ENCODE measurements at places on chromosomes 4 and X.

- no peaks in the 10 kb centered on the region for H3K36me3 ChIP-seq
- no peak overlapping the region for H3K27ac ChIP-seq
- no peak for DNase-seq
- no peak overlapping the region for H3K4me3 ChIP-seq
- H3K4me1 ChIP-seq, result no peaks in the 10 kb centered on the region
Measured at GRCh38 chr4:143372093-143372915, 35.6 kb downstream of the GAB1 start.

DNA sequence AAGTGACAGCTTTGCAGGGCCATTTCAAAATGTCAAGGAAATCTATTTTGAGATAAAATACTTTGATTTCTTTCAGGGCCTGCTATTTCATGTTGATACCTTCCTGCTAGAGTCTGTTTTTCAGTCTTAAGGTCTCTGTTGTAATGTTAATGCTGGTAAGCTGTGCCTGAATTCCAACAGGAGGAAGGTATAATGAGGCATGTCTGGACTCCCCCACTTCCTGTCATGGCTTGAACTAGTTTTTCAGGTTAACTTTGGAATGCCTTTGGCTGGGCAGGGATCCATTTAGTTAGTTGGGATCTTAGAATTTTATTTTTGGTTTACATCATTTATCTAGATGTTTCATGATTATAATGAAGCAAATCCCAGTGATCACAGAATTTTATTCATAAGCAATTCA, 279.0 kb downstream of the CFAP47 start:
- no peak for DNase-seq
- no peaks in the 10 kb centered on the region for H3K27me3 ChIP-seq
- H3K27ac ChIP-seq, result no peak overlapping the region
- no peaks in the 10 kb centered on the region for H3K4me1 ChIP-seq
- H3K36me3 ChIP-seq, result no peaks in the 10 kb centered on the region

GRCh38 chrX:8714164-8714563, 17.8 kb downstream of the ANOS1 start:
- no peak overlapping the region for H3K27ac ChIP-seq
- H3K4me1 ChIP-seq, result no peaks in the 10 kb centered on the region
- no peak overlapping the region for H3K4me3 ChIP-seq
- H3K36me3 ChIP-seq, result no peaks in the 10 kb centered on the region

DNA sequence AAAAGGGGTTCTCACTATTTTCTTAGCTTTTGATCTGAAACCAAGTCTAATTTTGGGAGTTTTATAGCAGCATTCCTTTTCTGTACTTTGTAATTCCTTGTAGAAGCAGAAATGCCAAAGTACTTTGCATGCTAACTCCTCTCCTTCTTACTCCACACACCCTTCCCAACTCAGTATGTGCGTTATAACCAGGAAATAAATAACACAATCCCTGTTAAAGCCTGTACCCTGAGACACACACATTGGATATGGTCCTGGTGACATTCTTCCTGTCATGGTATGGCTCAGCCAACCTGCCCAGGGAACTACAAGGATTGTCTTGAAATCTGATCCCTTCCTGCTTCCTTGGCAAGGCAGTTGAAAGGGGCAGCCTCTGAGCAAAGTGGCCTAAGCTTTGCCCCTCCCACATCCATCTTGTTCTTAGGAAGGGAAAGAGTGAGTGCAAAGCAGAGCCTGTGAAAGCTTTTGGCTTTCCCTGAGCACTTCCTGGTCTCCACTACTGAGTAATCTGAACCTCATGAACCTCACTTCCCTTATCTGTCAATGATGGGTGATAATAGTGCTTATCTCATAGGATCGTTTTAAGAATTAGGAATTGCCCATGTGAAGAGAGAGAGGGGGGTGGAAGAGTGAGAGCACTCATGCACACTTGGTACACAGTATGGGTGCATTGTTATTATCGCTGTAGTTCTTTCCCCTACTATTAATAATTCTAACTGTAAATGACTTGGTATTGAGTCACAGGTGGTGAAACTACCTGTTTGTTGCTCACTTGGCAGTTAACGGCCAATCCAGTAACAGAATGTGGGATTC, 109.3 kb downstream of the AFF2 start:
- H3K36me3 ChIP-seq, result no peaks in the 10 kb centered on the region
- no peaks in the 10 kb centered on the region for H3K27me3 ChIP-seq
- peak overlapping the region; percentile 17 for H3K27ac ChIP-seq
- H3K4me1 ChIP-seq, result peaks cover 26% of the 10 kb centered on the region

- DNase-seq, result no peak
- no peaks in the 10 kb centered on the region for H3K36me3 ChIP-seq
- H3K27me3 ChIP-seq, result no peaks in the 10 kb centered on the region
- H3K4me3 ChIP-seq, result no peak overlapping the region
Measured at GRCh38 chr4:116323606-116324005, 761.8 kb downstream of the TRAM1L1 start.

DNA sequence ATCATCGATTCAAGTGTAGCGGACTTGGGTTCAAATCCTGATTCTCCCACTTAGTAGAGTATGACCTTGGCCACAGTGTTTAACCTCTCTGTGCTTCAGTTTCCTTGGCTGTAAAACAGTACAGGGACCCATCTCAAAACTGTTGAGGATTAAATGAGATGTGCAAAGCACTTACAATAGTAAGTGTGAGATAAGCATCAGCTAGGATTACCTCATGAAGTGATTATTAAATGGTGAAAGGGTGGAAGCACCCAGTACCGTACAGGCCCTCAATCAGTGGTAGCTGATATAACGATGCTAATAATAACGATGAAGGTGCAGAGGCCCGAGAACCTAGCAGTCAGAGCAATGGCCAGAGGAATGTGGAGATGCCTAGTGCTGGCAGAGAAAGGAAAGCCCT, 45.1 kb downstream of the PRPS1 start:
- H3K4me3 ChIP-seq, result peak overlapping the region; percentile 54
- H3K27ac ChIP-seq, result peak overlapping the region; percentile 99
- DNase-seq, result no peak
- peaks cover 5% of the 10 kb centered on the region for H3K36me3 ChIP-seq

DNA sequence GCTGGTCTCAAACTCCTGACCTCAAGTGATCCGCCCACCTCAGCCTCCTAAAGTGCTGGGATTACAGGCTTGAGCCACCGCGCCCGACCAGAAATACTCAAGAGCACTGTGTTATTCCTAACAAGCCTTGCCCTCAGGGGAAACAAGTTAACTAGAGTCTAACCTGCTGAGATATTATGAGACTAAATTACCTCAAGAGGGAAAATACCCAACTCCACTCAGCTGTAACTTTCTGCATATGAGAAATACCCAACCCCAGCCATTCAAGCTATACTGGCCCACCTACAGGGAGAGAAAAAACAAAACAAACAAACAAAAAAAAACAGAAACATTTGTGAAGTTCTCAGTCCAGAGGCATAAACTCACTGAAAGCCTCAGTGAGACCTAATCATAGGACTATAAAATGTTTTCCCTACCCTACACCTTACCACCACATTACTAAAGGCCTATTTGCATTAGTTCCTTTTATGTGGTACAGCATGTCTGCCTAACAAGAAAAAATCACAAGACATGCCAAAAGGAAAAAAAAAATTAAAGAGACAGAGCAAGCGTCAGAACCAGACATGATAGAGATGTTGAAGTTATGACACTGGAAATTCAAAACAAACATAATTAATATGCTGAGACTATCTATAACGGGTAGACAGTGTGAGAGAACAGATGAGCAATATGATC, 876.0 kb downstream of the FSTL5 start:
- no peak overlapping the region for H3K27ac ChIP-seq
- H3K4me1 ChIP-seq, result no peaks in the 10 kb centered on the region
- H3K4me3 ChIP-seq, result no peak overlapping the region
- H3K27me3 ChIP-seq, result no peaks in the 10 kb centered on the region
- DNase-seq, result no peak
- no peaks in the 10 kb centered on the region for H3K36me3 ChIP-seq

DNA sequence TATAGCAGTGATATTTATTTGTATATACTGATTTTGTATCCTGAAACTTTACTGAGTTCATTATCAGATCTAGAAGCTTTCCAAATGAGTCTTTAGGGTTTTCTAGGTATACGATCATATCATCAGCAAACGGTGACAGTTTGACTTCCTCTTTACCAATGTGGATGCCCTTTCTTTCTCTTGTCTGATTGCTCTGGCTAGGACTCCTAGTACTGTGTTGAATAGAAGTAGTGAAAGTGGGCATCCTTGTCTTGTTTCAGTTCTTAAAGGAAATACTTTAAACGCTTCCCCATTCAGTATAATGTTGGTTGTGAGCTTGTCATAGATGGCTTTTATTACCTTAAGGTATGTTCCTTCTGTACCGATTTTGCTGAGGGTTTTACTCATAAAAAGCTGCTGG, 37.5 kb downstream of the CBR4 start:
- peaks cover 4% of the 10 kb centered on the region for H3K36me3 ChIP-seq
- DNase-seq, result no peak
- H3K27me3 ChIP-seq, result peaks cover 4% of the 10 kb centered on the region
- no peak overlapping the region for H3K4me3 ChIP-seq

- H3K36me3 ChIP-seq, result no peaks in the 10 kb centered on the region
- no peak overlapping the region for H3K27ac ChIP-seq
- no peak overlapping the region for H3K4me3 ChIP-seq
- no peak for DNase-seq
Measured at GRCh38 chrX:109399831-109400230, 82.1 kb downstream of the GUCY2F start.

DNA sequence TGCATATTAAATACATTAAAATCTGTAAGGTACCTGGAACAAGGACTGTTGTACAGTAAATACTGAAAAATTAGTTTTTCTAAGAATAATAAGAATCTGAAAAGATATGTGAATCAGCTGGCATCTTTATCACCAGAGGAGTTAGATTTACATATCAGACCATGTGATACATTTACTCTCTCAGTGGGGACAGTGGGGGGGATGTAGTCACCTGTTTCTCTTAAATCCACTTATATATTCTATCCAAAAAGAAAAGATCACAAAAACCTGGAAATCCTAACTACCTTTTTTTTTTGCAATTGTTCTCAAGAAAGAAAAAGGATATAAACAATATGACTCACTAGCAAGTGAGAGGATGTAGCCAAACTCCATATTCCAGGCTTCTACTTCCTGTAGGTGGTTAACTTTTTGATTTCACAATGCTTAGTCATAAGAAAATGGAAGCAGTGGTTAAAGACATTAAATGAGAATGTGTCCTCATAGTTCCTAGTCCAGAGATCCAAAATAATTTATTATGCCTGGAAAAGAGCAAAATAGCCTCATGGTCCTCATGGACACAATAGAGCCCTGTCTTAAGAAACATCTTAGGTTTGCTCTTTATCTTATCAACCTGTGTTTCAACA, 22.5 kb upstream of the MYOZ2 start:
- H3K27ac ChIP-seq, result no peak overlapping the region
- H3K4me1 ChIP-seq, result peaks cover 4% of the 10 kb centered on the region
- H3K4me3 ChIP-seq, result no peak overlapping the region
- H3K27me3 ChIP-seq, result peaks cover 1% of the 10 kb centered on the region
- H3K36me3 ChIP-seq, result no peaks in the 10 kb centered on the region
- DNase-seq, result no peak

GRCh38 chrX:140132937-140133336, 167.6 kb upstream of the CXorf66 start:
- no peak for DNase-seq
- no peaks in the 10 kb centered on the region for H3K36me3 ChIP-seq
- no peak overlapping the region for H3K27ac ChIP-seq
- no peaks in the 10 kb centered on the region for H3K27me3 ChIP-seq

GRCh38 chrX:112473654-112474053, 206.1 kb downstream of the LHFPL1 start:
- no peak overlapping the region for H3K27ac ChIP-seq
- DNase-seq, result no peak
- no peaks in the 10 kb centered on the region for H3K27me3 ChIP-seq
- no peaks in the 10 kb centered on the region for H3K4me1 ChIP-seq
- H3K36me3 ChIP-seq, result no peaks in the 10 kb centered on the region

- no peaks in the 10 kb centered on the region for H3K36me3 ChIP-seq
- H3K4me3 ChIP-seq, result no peak overlapping the region
- no peak for DNase-seq
- peaks cover 19% of the 10 kb centered on the region for H3K4me1 ChIP-seq
Measured at GRCh38 chrX:106479920-106480319, 131.9 kb upstream of the RADX start.

DNA sequence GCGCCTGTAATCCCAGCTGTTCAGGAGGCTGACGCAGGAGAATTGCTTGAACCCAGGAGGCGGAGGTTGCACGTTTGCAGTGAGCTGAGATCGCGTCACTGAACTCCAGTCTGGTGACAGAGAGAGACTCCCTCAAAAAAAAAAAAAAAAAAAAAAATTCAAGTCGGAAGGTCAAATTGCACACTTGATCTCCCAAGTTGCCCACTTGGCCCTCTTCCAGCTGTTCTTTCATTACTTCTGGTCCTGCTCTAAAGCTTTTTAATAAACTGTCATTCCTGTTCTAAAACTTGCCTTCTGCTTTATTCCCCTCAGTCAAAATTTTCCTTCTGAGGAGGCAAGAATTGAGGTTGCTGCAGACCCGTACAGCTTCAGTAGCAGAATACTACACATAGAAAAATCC, 2358.0 kb downstream of the ARAP2 start:
- no peaks in the 10 kb centered on the region for H3K4me1 ChIP-seq
- DNase-seq, result no peak
- no peak overlapping the region for H3K4me3 ChIP-seq
- H3K36me3 ChIP-seq, result no peaks in the 10 kb centered on the region

DNA sequence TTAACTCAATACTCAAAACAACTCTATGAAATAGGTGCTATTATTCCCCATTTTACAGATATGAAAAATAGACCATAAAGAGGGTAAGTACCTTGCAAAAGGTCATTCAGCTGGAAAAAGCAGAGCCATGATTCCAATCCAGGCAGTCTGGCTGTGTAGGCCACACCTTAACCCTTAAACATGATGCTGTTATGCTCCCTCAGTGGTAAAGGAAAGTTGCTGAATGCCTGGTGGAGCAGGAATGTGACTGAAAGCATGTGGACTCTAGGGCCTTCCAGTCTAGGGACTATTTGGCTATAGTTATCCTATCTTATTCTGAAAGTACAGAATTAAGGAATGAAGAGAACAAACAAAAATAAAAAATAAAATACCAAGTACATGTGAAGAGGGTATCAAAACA, 19.6 kb downstream of the RP2 start:
- no peaks in the 10 kb centered on the region for H3K27me3 ChIP-seq
- peaks cover 3% of the 10 kb centered on the region for H3K4me1 ChIP-seq
- no peak overlapping the region for H3K4me3 ChIP-seq
- peaks cover 18% of the 10 kb centered on the region for H3K36me3 ChIP-seq
- DNase-seq, result no peak
- H3K27ac ChIP-seq, result no peak overlapping the region
